ENCODE measurements at places on chromosomes 11 and 22.
A peak's percentile ranks its signal among the peaks of the same experiment; 100 is the strongest.

GRCh38 chr22:25144522-25144921, 55.1 kb upstream of the CRYBB3 start:
- DNase-seq, result no peak

- DNase-seq, result no peak
Observed at GRCh38 chr11:62559204-62559603, 12.6 kb upstream of the AHNAK start.

DNA sequence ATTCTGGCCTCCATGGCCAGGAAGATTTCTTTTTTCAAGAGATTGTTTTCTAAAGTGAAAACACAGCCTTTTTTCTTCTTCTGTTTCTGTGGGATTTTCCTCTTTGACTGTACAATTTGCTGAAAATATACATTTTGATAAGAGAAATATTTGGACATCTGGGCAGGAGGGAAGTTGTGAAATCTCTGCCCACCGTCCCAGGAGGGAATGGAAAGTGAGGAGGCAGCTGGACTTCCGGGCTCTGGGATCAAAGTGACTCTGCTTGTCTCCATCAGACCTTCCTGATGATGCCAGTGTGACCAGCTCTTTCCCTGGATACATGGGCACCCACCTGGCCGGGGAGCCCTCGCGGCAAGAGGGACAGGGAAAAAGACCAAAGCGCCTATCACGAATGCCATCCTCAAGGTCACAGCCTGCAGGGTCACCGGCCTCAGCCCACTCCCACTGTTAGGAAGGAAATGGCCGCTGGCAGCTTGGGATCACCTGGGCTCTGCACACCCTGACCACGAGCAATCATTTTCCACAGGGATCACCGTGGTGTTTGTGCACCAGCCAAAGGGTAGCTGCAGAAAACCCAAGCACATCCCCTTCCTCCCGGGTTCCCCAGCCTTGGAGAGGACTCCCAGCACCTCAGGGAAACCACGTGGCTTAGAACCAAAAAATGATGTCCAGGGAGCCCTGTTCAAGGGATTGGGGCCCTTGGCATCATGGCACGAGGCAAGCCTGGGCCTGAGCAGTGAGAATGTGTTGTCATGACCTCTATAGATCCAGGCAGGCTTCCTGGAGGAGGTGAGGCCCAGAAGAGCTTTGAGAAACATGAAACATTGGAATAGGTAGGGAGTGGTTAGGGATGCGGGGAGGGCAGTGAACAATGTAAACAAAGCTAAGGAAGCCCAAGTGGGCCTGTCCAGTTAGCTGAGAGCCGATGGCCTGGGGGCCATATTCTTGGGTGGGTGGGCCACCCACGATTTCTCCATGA, 29.1 kb upstream of the CCND1 start:
- DNase-seq, result no peak

DNA sequence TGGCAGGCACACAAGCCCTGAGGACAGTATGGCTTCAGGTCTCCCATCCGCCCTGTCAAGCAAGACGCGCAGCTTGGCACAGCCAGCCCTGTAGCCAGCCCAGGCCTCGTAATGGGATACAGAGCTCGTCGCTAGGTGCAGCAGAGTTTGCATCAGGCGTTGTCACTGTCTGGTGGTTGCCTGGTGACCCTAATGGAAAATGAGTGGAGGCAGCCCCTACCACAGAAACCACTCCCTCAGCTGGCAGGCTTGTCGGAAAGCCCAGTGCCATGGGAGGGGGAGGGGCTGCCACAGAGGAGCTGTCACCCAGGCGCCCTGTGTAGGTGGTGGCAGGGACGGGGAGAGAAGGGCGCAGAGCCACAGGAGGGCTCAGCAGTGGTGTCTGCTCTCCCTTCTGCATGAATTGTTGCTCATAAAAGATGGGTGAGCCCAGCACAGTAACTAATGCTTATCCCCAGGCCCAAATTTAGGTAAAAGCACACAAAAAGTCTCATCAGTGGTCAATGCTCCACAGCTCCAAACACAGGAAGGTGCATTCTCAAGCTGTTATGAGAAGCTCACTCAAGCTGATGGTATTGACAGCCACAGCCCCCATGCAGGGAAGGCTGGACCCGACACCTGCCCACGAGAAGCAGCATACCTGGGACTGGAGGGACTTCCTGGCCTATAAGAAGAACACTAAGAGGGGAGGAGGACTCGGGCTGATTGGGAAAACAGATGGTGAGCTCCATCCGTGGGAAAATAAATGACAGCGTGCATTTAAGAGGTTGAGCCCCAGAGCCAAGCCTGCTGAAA, 164.6 kb downstream of the ETS1 start:
- DNase-seq, result peak; percentile 96

DNA sequence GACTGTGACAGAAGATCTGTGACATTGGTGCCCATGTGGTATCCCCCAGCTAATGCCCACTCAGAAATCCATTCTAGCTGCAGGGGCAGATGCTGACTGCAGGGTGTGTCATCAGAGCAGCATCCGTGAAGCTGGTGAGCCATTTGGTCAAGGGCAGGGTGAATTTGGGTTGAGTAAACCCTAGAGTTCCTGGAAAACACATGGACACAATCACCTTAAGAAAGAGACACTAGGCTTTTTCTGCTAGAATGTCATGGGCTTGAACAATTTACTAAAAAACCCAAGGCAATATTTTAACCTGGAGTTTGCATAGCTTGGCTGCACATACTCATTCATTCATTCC, 100.0 kb downstream of the ADAMTS15 start:
- DNase-seq, result no peak

GRCh38 chr11:27698872-27699241, 1.4 kb downstream of the BDNF start:
- peak; percentile 78 for DNase-seq

DNA sequence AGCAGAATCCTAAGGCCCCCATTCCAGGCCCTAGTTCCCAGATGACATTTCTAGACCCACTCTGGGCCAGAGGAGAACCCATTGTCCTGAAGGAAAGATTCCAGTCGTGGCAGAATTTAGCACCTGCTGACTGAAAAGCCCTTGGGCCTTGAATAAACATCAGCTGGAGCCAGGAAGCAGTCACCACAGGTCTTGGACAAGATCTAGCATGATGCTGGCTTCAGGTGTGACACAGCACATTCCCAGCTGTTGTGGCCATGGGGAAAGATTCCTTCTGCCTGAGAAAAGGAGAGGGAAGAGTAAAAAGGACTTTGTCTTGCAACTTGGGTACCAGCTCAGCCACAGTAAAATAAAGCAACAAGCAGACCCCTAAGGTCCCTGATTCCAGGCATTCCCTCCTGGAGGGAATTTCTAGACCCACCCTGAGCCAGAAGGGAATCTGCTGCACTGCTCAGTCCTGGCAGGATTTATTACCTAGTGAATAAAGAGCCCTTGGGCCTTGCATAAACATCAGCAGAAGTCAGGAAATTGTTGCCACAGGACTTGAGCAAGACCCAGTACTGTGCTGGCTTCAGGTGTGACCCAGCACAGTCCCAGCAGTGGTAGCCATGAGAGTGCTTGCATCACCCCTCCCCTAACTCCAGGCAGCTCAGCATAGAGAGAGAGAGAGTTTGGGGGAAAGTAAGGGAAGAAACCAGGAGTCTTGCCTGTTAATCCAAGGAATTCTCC, 42.5 kb upstream of the PAMR1 start:
- no peak for DNase-seq

DNA sequence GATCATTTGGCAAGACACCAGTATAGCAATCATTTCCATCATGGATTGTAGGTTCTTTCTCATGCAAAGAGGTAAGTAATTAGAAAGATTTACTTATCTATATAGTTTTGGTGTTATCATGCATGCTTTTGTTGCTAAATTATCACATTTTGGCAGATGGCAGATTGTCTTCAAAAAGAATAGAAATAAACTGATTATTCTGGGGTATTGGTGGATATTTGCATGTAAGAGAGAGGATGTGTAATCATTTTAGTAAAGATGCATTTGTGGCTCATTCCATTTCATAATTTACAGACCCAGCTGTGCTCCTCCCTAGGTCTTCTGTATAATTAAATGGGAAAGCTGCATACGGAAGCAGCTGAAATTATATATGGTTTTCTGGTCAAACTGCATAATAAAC, 875.7 kb upstream of the ANO3 start:
- DNase-seq, result no peak

DNA sequence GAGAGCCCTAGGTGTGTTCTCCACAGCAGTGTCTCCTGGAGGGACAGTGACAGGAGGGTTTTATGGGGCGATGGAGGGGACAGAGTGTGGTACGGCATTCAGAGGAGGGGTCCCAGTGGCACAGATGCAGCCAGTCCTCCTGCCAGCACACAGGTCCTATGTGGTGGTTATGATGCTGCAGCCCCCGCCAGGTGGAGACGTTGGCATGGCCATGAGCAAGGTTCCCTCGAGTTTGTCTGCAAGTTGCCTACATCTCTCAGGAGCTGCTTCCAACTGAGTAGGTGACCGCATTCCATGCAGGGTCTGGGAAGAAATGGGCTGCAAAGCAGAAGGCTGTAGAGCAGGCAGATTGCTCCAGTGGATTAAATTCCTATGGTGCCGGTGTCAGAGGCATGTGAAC, 646.0 kb downstream of the TBC1D22A start:
- no peak for DNase-seq

DNA sequence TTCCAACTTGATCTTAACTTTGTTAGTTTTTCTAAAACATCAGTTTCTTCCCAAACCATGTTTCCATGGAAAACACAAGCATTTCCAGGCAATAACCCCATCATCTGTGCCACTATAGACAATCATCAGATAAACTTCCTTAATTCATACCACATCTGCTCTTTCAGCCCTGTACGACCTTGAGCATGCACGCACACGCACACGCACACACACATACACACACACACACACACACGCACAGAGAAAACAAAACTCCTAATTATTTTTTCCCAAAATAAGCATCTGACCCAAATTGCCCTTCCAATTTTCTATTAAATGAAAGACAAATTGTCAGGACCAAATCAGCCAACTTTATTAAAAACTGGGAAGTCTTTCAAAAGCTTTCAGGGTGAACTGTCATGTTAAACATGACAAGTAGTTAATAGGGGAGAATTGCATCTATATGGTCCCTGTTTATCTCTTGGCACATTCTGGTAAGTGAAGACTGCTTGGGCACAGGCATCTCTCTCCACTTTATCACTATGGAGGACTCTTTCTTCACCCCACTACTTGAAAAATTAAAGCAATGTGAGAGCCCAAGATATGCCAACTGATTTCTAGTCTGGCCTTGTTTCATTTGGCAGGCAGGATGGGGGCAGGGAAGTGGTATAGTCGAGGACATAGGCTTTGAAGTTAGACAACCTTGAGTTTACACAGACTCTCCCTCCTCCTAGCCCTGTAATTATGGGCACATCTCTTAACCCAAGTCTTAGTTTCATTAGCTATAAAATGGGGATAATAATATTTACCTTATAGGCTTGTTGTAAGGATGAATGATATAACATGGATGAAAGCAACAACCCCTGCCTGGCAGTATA, 15.1 kb downstream of the ADM start:
- DNase-seq, result no peak

DNA sequence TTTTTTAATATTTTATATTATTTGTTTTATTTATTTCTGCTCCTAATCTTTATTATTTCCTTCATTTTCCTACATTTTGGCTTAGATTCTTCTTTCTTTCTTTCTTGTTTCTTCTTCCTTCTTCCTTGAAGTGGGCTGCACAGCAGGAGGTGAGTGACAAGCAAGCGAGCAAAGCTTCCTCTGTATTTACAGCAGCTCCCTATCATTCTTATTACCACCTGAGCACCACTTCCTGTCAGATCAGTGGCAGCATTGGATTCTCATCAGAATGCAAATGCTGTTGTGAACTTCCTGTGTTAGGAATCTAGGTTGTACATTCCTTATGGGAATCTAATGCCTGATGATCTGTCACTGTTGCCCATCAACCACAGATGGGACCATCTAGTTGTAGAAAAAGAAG, 784.9 kb upstream of the LUZP2 start:
- no peak for DNase-seq

DNA sequence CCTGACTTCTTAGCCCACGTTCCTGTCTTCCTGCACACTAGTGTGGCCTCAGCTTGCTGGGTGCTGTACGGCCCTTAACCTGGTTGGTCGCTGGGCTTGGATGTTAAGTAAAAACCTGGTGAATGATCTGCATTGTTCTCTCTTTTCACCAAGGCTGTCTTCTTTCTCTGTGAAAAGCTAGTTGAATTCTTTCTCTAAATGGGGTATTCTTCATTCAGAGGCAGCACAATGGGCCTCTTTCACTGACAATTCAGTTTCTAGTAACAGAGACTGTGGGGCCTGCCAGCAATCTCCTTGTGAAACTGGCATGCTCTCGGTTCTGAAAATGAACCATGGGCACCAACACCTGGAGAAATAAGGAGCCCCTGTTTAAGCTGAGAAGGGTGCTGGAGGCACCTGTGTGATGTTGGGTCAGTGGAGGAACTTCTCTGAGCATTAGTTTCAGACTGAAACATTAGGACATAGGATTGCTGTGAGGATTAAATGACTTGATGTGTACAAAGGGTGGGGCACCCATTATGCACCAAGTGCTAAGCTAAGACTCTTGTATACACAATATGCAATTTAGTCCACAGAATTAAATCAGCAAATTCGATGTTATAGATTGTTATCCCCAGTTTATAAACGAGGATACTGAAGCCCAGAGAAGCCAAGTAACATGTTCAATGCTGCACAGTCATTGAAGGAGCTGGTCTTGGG, 33.1 kb upstream of the ELF5 start:
- no peak for DNase-seq

DNA sequence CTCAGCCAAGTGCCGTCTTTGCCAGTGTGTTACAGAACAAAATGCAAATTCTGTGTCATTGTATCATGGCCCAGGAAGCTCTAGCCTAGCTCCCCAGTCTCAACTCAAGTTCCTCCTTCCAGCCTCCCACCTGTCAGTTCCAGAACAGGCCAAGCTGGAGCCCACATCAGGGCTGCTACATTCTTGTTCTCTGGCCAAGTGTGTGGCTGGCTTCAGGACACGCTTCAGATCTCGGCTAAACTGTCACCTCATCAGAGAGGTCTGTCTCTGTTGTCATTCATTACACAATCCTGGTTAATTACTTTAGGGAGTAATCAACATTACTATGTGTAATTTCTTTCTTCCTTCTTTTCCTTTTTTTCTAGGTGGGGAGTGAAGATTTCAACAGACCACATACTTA, 347.0 kb upstream of the SYN3 start:
- DNase-seq, result no peak

GRCh38 chr22:46970411-46971098, 208.1 kb downstream of the TBC1D22A start:
- DNase-seq, result no peak

DNA sequence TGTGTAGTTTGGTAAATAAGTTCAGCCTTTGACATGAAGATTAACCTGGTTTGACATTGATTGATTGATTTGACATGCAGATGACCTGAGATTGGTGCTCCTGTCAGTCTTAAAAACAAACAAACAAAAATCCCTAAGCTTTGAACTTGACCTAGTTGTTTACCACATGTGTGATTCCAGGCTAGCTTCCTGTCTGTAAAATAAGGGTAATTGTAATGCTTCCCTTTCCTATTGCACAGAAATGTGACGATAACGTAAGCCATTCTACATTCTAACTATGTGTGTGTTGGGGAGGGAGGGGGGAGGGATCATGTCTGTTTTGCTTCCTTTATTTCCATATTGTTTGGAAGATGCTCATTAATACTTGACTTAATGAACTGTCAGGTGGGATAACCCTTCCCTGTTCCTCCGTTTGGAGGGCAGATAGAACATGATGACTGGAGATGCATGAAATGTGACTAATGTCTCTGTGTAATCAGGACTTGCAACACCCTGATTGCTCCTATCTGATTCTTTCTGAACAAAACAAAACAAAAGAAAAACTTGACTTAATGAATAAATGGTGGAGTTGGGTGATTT, 106.1 kb upstream of the CLMP start:
- DNase-seq, result no peak

- DNase-seq, result no peak
Observed at GRCh38 chr11:66048547-66049323, at the start of gene GAL3ST3. Gene GAL3ST3, minus strand, starts transcription at chr11:66049161. Its CDS starts 3,746 bp downstream, at chr11:66045415.

GRCh38 chr11:118915941-118916841, 9.5 kb downstream of the BCL9L start:
- DNase-seq, result no peak
